ENCODE measurements at places on chromosomes 1 and 21. TPM values are rescaled to one million over a fixed set of nuclear protein-coding genes. Genes with fewer than 3 reads are reported as not detected.

ABL2 gene
- total RNA-seq: 28.1 TPM

NBPF20 gene
- total RNA-seq: 10.8 TPM

GART gene
- total RNA-seq: 74.2 TPM

NLRP3 gene
- 0.73 TPM for total RNA-seq

RHD gene
- 0.64 TPM for total RNA-seq

ATP1A4 gene
- 0.64 TPM for total RNA-seq
